Fibroblast of lung (primary cell): ENCODE measurements at places on chromosomes 3 and 15. TPM values are rescaled to one million over a fixed set of nuclear protein-coding genes. Genes with fewer than 3 reads are reported as not detected.

The TNK2 gene
- 6.9 and 10.7 TPM in 2 replicates for total RNA-seq

The MAP1A gene
- total RNA-seq, result 70.4 and 201 TPM in 2 replicates

The GRIP2 gene
- under 0.01 TPM in 2 replicates for total RNA-seq

The FGF7 gene
- total RNA-seq, result 488 and 527 TPM in 2 replicates

The SRGAP3 gene
- 10.0 and 12.4 TPM in 2 replicates for total RNA-seq

The NDN gene
- 41.6 and 47.7 TPM in 2 replicates for total RNA-seq
